ENCODE measurements at places on chromosomes 7 and 10.

DNA sequence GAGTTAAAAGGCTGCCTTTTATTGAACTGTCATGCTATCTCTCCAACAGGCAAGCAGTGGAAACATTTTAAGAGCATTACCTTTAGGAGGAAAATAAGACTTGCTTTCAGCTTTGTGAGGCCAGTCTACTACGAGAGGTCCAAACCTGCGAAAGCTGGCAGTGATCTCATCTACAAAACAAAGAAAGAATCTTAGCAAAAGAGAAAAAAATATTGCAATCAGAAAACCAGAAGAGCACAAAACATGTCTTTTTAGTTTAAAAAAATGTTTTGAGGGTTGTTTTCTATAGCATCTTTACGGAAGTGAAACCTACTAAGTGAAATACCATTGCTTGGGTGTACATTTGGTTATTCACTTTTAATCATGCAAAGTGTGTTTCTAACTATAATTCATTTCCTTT is 147.9 kb downstream of the CPEB3 start:
- DNase-seq, result no peak

DNA sequence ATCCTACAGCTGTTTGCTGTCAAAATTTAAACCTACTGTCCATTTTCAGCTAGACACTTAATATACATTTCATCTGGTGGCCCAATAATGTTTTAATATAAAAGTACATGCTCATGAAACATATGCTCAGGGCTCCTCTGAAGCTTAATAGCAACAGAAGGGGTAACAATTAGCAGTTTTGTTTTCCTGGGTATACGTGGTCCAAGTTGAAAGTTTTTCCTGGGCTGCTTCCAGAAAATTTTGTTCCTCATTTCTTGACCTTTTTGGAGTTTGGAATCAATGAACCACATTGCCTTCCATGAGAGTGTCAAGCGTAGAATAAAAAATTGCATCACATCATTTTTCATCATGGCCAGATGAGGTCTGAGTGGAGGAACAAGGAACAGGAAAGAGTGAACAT is 537.3 kb upstream of the MGMT start:
- no peak for DNase-seq

- no peak for DNase-seq
Measured at GRCh38 chr7:24504040-24504439, 69.2 kb upstream of the PALS2 start.

DNA sequence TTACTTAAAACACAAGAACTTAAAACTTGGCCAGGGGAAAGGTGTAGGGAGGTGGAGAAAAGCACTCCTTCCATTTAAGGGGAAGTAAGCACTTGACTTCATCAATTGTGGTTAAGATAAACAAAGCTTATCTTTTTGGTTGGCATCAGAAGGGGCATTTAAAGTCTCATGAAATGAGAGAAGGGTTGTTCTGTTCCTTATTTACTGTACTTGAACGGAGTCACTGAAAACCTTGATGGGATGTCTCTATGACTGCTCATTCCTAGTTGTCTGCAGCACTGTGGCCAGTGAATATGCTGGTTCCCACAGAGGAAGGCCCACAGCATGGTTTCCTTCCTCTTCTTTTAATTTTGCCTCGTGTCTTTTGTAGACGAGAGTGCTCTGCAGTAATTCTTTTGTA is 229.3 kb downstream of the AUTS2 start:
- no peak for DNase-seq

GRCh38 chr7:101518336-101518735 is 110.8 kb downstream of the MYL10 start:
- DNase-seq, result peak; percentile 50

DNA sequence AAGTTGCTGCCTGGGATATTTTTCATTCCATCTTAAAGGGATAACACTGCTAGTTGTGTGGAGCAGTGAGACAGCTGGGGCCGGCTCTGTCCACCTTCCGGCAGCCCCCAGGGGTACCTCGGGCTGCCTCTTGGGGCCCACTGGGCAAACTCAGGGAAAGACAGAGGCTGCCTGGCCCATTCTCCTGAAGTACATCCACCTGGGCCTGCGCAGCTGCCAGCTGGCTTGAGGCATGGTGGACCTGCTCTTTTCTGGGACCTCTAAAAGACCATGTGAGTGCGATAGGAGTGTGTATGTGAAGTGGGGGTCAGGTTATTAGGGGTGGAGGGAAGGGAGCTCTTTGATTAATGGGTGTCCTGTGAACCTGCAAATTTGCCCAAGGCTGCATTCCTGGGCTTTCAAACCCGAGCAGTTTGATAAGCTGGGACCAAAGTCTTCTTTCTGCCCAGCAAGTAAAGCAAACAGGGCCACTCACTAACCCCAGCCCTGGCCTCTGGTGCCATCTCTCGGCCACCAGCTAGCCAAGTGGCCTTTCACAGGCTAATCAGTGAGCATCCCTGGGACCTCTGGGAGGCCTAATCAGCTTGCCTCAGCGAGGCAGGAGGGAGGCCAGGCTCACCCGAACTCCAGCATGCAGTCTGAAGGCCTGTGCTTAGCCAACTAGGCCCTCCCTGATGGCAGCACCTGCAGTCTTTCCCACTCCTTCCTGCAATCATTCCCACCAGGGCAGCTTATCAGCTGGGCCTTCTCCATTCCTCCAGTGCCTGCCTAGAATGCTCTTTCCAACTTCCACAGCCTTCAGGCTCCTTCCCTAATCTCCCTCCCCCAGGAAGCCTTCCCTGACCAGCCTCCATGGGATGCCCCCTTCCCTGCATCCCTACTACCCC is 954.7 kb upstream of the ZNF722 start:
- DNase-seq, result no peak

GRCh38 chr10:48245977-48246376 is 28.5 kb downstream of the FRMPD2 start:
- no peak for DNase-seq

GRCh38 chr7:145036604-145037405 is 201.0 kb upstream of the TPK1 start:
- no peak for DNase-seq

- DNase-seq, result no peak
Measured at GRCh38 chr7:98249106-98249505, 2.9 kb downstream of the TECPR1 start.

DNA sequence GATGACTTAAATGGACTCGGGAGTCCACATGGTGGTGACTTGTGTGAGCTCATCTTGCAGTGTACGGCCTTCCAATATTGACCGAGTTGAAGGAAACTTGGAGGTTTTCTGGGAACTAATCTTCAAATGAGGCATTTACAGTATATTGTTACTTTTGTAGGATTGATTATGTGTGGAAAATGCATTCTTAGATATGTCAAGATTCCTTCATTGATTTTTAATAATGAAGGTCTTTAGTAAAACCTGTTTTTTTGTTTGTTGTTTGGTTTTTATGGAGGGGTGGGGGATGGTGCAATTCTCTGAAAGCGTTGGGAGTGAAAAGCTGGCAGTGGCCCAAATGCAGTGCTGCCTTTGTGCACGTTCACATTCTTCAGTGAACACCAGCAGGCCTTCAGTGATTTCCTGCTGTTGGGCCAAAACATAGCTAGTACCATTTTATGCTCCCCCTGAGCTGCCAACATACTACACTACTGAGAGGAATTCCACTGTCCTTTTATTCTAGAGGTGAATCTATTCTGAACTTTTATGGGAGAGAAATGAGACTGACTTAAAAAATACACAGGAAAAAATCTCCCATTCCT is 50.4 kb downstream of the CCNY start:
- no peak for DNase-seq

GRCh38 chr7:80347173-80347572 is 164.7 kb downstream of the GNAT3 start:
- no peak for DNase-seq

GRCh38 chr7:101664436-101664835 is 35.3 kb upstream of the MYL10 start:
- no peak for DNase-seq

GRCh38 chr7:108643136-108643535 is 73.5 kb downstream of the DNAJB9 start:
- no peak for DNase-seq

All from GM04503 (cell line).